ENCODE measurements at places on chromosomes 13 and 19. TPM values are rescaled to one million over a fixed set of nuclear protein-coding genes. Genes with fewer than 3 reads are reported as not detected.

Gene GDF15
- polyA plus RNA-seq: 154 TPM

DNA sequence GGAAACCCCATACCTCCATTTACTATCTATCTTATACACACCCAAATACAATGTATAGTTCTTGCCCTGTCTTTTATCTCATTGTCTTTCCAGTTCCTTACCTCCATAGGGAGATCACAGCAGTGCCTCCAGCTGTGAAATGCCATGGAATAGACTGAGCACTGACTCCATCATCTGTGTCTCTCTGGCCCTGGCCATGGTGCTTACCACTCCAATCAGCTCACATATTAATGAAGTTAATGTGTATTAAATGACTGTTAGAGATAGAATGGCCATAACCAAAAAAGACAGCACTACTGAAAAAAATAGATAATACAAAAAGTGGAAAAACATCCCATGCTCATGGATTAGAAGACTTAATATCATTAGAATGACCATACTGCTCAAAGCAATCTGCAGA, 240.4 kb upstream of the SOX21 start:
- no peak for DNase-seq

DNA sequence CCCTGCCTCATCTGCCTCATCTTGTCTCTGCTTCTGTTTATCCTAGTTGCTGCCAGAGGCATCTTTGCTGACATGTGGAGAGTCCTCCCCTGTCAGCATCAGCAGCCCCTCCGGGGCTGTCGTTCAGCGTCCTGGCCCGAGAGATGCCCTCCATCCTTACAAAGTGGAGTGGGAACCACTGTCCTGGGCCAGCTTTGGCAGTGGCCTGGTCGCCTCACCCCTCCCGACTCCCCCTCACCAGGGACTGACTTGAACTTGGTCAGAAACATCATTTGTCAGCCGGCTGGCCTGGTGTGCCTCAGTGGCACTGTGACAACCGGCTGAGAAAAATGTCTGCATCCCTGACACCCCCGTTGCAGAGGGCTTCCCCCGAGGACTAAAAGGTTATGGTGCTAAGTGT, 20.6 kb downstream of the FGF9 start:
- DNase-seq: no peak

GRCh38 chr19:345320-345879, 804 bp upstream of the MIER2 start:
- DNase-seq: no peak

Gene IER2
- 96.7 TPM for polyA plus RNA-seq

- DNase-seq: no peak
These were observed 163.5 kb downstream of the MTUS2 start for GRCh38 chr13:28983641-28984040.

- DNase-seq: no peak
These were observed 22.1 kb downstream of the CACNA1A start for GRCh38 chr19:13484166-13484565.

Measured in kidney (tissue), 22 donors.